Pons (tissue), 1 donor: ENCODE measurements at places on chromosomes 6 and 20.

DNA sequence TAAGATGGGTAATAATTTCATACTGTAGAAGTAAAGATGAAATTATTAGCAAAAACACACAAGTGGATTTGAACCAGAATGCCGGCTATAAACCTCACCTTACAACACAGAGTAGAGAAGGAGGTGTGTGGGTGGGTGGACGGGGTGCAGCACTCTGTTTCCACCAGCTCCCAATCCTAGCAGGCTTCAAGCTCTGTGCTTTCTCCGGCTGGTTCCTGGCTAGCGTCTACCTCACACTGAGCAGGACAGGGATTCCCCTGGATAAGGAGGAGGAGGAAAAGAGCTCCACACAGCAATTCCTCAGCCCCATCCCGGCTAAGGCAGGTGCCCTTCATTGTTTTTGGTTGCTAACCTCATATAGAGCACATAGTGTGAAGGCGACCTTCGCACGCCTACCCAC, 453.3 kb downstream of the C6orf118 start:
- no peak for DNase-seq

- DNase-seq, result no peak
Observed at GRCh38 chr6:43306086-43306485, 2.5 kb downstream of the CRIP3 start.

DNA sequence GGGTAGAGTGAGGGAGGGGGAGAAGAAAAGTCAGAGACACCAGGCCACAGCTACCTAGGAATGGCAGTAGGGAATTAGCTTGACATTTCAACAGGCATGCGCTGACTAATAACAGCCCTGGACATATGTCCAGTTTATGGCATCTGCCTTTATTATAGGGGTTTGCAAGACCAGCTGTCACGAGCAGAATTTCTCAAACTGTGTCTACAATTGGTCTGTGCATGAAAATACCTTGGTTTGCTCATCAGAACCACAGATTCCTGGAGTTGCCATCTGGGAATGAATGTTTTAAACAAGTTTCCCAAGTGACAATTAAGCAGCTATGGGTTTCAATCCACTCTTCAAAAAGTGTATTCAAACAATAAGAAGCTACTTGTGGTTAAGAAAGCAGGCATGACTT, 110.3 kb upstream of the ENPP5 start:
- no peak for DNase-seq

DNA sequence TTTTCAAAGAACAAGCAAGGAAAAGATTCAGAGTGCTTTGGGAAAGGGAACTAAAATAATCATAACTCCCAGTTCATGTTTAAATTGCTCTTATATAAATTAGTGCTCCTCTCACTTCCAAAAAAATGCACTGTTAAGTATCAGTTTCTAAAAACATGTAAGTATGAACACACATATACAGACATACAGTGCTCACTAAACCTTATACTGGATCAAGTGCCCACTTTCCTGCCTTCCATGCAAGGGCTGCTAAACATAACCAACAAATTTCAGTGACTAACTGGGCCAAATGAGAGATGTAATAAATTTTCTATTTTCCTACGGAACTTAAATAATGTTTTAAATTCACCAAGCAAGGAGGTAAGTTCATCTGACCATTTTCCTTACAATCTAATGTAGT, 6.4 kb downstream of the TFAP2A start:
- no peak for DNase-seq

DNA sequence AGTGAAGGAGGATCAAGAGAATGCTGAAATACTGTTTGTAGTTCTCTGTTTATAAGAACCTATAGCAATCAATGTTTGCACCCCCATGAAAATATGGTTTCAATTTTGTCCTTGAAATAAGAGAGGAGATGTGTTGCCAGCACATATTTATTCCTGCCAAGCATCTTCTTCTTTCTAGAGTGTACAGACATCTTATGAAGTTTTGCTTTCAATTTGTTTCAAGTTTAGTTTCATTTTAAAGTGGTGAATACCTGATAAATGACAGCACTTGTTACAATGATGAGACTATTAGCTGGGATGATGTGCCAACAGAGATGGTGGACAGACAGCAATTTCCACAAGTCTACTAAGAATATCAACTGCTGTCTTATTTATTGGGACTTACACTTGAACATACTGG, 39.2 kb upstream of the CENPW start:
- DNase-seq, result no peak

DNA sequence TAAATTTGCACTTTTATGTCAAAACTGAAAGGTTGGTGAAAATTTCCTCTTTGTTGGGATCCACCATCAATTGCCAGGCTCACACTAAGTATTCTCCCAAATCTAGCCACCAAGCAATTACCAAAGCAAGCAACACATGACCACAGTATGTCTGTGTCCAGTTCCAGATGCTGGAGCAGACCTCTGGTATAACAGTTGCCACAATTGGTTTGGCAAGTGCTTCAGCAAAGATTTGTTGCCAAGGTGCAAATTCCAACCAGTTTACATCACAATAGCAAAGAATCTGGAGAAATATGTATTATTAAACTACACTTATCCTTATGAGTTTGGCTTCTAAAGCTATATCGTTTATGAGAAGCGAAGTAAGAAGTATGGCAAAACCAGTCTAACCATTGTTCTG, 6.4 kb downstream of the GTF2H5 start:
- DNase-seq, result no peak

- DNase-seq, result no peak
Observed at GRCh38 chr6:111462770-111463391, 20.1 kb downstream of the REV3L start.

- peak; percentile 56 for DNase-seq
Observed at GRCh38 chr20:35828434-35828833, 56.6 kb downstream of the PHF20 start.

DNA sequence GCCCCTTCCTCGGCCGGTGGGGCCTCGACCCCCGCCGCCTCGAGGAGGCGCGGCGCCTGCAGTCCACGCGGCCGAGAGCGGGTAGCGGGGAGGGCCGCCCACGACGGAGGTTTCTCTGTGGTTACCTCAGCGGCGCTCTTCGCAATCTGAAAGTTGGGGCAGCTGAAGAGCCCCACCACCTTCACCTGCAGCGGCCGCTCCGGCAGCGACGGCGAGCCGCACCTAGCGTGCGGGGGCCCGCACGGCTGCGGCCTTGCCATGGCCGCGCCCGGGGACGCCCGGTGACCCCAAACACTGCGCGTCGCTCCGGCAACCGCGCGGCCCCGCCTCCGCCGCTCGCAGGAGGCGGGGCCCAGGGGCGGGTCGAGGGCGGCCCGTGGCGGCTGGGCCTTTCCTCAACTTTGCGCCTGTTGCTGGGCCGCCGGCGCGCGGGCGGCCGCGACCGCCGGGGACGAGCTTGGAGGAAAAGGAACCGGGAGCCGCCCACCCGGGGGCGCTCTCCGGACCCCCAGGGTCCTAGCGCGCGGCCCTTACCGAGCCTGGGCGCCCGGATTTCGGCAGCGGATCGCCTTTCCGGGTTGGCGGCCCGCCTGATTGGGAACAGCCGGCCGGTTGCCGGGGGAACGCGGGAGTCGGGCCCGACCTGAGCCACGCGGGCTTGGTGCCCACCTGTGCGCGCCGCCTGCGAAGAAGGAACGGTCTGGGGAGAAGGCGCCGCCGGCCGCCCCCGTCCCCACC, at the start of the genes PPIL6 and SMPD2:
Gene PPIL6, minus strand, starts transcription at position 298 of the 738 bp plus-strand sequence. Its CDS starts 38 bp downstream, at position 260.
Gene SMPD2, plus strand, starts transcription at position 394 of the 738 bp plus-strand sequence. CDS start 398 bp downstream, outside the sequence.
- DNase-seq, result peak; percentile 87

DNA sequence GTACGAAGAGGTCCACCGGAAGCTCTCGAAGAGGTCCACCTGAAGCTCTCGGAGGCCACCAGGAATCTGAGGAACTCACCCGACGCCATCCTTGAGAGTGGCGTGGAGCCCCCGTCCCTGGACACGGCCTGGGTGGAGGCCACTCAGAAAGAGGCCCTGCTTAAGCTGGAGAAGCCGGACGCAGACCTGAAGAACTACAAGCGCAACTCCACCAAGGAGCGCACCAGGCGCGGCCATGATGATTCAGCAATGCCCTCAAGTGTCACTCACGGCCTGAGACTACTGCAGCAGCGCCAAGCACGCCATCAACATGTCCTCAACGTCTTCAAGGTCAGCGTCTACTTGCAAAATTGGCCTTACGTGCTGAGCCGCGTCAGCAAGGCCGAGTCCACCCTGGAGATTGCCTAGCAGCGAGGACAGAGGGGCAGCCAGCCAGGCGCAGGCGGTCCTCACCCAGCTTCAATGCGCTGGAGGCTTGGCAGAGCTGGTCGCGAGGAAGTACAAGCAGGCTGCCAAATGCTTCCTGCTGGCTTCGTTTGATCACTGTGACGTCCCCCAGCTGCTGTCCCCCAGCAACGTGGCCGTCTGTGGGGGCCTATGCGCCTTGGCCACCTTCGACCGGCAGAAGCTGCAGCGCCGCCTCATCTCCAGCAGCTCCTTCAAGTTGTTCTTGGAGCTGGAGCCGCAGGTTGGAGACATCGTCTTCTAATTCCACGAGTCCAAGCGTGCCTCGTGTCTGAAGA, 7.7 kb upstream of the GJA10 start:
- DNase-seq, result no peak

GRCh38 chr20:36271639-36272546, 34.2 kb upstream of the DLGAP4 start:
- DNase-seq, result no peak

DNA sequence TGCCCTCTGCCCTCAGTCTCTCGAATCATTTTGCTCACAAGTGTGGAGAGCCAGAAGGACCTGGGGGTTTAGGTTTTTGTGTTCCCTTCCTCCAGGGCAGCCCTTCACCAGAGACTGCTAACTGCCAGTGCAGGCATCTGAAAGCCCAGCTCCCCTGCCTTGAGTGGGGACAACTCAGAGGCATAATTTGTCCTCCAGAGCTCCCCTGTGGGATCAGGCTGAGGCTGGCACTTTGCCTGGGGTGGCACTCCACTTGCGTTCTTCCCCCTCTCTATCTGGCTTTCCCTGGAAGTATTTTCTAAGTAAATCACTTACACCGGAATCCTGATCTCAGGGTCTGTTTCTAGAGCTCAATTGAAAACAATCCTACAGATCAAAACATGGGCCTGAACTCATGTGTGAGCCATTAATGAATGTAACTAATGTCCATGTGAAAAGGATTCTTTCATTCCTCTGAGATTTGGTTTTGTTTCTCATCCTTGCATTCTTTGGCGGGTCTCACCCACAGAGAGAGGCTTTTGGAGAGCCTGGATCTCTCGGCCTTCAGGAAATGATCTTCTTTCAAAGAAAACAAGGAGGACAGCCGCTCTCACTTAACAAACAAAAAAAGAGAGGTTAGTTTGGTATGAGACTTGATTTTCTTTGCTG, 125.7 kb upstream of the RIPOR2 start:
- DNase-seq, result no peak

- DNase-seq, result no peak
Observed at GRCh38 chr6:99189823-99190721, 159.4 kb downstream of the FAXC start.

DNA sequence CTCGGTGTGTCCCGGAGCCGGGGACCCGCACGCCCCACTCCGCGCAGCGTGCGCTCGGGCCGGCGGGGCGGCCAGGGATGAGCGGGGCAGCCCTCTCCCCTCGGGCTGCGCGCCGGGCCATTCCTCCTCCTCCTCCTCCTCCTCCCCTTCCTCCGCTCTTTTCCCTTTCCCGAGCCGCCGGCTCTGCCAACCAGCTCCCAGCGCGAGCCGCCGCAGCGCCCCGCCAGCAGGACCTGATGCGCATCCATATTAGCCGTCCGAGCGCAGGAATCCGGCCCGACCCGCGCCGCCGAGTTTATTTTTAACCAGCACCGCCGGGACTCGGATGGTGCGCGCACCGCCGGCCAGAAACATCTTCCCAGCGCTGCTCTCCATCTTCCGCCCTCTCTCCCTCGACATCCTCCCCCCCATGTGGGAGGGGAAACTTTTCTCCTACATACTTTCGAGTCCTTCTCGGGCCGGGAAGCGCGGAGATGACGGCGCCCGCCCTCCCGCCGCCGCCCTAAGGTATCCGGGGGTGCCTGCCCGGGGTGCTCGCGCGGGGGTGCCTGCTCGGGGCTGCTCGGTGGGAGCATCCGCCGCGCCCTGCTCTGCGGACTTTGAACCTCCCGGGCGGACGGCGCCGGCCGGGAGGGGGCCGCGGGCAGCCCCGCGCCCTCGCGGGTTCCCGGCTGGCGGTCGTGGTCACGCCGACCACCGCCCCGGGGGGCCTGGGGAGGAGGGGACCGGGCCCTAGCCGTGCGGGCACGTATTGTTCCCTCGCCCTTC, 619 bp downstream of the RREB1 start:
- no peak for DNase-seq

DNA sequence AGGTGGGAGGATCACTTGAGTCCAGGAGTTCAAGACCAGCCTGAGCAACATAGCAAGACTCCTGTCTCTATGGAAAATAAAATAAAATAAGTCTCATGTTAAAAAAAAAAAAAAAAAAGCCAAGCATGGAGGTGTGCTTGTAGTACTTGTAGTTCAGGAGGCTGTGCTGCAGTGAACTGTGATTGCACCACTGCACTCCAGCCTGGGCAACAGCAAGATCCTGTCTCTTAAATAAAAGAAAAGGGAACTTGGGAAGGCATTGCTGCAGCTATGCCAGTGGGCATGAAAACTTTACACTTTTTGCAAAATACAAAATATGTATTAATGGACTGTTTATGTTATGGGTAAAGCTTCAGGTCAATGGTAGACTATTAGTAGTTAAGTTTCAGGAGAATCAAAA, 37.5 kb upstream of the REV3L start:
- no peak for DNase-seq

- DNase-seq, result no peak
Observed at GRCh38 chr6:107716688-107717089, 107.4 kb downstream of the SCML4 start.

GRCh38 chr6:7723041-7723447, 2.9 kb upstream of the BMP6 start:
- peak; percentile 46 for DNase-seq

DNA sequence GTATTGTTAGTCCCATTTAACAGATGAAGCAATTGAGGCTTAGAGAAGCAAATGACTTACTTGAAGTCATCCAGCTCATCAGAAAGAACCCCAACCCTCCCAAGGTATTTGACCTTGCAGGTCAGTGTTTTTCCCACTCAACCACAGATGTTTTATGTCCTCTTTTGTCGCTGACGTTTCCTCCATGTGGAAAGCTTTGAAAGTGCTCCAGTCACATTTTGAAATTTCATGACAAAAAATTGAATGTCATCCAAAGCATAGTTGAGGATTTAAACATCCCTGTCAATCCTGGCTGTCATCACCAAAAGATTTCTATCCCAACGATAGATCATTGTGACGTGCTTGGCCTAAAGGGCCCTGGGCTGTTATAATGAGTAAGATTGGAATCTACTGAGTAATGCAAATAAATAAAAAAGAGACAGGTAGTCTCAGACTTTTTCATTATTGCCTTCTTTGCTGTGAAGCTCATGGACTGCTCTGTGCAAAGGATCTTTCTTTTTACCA, 102.7 kb downstream of the TSHZ2 start:
- no peak for DNase-seq

DNA sequence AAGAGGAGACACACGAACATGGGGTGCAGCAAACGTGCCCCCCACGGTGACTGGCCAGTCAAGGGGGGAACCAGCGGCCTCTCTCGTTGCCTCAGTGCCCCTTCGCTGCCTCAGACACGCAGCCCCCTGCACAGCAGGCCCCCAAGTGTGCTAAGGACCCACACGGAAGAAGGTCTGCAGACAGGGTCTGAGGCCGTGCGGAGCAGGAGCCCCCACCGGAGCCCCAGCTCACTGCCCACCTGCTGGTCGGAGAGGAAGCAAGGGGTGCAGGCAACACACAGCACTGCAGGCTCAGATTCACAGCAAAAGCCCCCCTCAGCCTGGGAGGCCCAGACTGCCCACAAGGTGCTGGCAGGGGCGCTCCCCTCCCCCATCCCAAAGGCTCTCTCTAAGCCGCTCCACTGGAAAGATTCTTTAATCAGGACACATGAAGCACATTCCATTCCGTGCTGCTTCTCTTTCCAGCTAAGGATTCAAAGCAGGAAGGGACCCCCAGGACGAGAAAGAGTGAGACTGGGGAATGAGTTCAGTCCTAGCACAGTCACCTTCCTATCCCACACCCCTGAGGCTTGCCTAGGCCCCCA, 105.1 kb downstream of the SLC23A2 start:
- no peak for DNase-seq

GRCh38 chr20:9126527-9126926, 57.6 kb downstream of the PLCB4 start:
- no peak for DNase-seq
